ENCODE measurements at places on chromosomes 2 and 18.

DNA sequence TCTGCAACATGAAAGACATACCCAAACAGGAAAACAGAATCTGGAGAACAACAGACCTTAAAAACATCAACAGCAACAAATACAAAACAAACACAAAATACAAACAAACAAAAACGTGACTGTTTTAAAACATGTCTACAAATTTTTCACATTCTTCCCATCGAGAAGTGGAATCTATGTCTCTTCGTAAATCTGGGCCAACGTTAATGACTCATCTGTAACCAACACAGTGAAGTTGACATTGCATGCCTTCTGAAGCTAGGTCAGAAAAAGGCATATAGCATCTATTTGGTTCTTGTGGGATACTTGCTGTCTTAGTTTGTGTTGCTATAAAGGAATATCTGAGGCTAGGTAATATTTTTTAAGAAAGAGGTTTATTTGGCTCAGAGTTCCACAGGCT lies 269.0 kb upstream of the FBXO11 start:
- DNase-seq = no peak

DNA sequence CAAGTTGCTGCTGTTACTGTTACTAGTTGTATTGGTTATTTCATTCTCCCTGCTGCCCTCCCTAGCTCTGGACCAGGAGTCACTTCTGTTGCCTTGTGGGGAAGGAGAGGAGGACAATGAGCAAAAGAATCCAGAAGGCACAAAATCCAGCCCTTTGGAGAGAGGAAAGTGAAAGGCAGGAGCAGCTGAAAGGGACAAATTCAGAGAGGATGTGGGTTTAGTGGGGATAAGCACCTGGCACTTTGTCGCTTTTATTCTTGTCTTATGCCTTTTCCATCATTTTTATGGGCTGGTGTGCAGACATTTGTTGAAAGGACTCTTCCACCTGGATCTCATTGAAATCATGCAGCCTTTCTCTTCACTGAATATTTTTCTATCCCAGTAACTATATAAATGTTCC lies 24.3 kb upstream of the LTBP1 start:
- DNase-seq = no peak

GRCh38 chr2:157334797-157335196 lies 9.2 kb upstream of the ERMN start:
- no peak for DNase-seq

DNA sequence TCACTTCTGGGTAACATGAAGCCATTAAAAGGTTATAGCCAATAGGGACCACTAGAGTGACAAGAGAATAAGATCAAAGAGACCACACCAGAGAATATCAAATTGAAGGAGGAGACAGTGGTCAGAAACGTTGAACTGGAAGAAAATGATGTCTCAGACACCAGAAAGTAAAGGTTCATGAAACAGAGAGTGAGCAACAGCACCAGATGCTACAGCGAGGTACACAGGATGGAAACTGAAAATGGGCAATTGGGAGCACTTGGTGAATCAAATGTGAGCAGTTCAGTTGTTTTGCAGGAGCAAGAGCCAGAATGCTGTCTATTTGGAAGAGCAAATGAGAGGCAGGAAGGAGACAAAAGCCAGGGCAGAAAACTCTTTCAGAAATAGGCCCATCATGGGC lies 162.6 kb downstream of the SS18 start:
- DNase-seq = no peak

DNA sequence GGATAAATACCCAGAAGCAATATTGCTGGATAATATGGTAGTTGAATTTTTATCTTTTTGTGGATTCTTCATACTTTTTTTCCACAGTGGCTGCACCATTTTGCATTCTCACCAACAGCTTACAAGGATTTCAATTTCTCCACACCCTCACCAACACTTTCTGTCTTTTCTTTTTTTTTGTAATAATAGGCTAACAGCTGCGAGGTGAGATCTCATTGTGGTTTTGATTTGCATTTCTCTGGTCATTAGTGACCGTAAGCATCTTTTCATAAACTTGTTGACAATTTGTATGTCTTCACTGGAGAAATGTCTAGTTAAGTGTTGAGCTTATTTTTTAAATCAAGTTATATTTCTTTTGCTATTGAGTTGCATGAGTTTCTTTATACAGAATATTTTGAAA lies 17.6 kb upstream of the SLC9A2 start:
- DNase-seq = no peak

- DNase-seq = no peak
These were observed 172.0 kb downstream of the SRBD1 start for GRCh38 chr2:45438872-45439665.

DNA sequence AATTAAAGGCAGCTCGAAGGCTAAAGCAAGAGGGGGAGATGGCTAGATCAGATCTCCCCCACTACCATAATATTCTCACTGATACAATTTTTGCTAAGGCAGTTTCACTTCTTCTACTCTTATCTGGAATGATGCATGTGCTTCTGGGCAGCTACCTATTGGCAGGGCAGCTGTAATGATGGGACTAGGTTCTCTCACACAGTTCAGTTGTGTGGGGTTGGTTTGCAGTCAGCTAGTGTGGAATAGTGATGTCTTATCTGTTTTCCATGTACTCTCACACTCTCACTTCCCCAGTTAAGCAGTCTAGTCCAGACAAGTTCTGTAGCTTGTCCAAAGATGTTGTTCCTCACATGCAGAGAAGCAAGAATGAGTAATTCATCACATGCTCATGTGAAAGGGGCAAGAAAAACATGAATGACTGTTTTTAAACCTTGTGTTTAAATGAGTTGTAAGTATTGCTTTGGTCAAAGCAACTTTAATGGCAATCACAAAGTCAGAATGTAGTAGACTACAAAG lies 836.1 kb downstream of the CBLN2 start:
- DNase-seq = no peak

DNA sequence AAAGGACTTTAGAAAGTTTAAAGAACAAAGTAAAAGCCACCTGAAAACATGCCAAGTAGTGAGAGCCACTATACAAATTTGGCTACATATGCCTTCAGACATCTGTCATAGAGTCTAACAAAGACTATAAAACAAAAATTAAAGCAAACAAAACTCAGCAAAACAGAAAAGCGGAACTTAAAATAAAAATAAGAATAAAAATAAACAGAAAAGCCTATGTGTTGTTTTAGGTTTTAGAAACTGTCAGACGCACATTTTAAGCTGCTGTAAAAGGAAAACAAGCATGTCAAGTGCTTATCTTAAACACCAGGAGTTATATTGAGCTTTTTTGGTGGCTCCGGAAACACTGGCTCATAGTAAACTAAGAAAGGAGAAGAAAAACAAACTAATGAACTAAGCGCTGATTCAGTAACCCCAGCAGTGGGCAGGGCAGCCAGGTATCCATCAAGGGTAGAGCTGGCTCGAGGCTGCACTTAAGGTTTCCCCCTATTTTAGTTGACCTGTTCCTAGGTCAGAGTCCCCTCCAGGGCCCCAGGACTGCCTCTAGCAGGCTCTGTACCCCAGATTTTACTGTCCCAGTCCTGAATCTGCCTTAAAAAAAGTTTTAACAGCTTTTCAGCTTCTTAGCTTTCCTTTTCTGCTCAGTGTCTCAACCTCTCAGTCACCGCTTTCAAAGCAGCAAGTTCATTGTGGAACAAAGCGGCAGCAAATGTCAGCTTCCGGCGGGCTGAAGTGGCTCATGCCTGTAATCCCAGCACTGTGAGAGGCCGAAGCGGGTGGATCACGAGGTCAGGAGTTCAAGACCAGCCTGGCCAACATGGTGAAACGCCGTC lies 15.4 kb upstream of the RMC1 start:
- DNase-seq = peak; percentile 28

DNA sequence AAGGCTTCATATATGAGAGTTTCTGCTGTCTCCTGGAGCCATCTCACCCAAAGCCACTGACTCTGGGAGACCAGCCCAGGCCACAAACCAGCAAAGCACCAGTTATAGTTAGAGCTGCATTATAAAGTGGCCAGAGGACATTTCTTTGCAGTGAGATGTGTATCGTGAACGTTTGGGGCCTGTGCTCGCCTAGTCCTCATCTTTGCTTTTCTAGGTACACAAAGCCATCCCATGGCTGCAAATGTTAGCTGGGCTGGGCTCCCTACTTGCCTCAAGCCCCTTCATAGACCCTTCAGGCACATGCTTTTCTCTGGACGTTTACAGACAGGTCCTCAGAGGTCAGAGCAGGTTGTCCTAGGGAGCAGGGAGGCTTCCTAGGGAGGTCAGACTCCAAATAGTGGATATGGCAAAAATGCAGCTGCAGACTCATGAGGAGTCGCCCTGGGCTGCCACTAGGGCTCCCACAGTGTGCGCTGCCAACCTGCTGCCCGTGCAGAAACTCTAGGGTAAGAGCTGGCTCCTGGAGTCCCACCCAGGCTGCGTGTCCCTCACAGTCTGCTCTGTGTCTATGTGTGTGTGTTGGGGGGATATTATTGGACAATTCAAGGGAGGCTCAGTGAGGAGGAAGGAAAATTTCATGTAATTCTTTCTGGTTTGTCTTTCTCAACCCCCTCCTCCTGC lies 141.0 kb downstream of the RPIA start:
- DNase-seq = no peak

DNA sequence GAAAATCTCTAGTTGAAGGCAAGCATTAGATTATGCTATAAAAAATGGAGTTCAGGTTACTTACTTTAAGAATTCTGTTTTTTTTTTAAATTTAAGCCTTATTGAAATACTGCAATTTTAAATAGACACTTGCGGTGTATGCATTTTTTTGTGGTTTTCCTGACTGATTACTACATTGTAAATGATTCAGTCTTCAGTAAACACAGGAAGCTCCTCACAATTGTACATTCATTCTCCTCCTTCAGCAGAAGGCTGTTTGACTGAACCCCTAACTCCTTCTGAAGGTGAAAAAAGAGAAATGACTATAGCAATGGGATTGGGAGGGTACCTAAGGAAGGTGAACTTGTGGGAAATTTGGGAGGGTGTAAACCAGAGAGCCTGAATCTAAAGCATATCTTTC lies 136.1 kb downstream of the GCA start:
- no peak for DNase-seq

DNA sequence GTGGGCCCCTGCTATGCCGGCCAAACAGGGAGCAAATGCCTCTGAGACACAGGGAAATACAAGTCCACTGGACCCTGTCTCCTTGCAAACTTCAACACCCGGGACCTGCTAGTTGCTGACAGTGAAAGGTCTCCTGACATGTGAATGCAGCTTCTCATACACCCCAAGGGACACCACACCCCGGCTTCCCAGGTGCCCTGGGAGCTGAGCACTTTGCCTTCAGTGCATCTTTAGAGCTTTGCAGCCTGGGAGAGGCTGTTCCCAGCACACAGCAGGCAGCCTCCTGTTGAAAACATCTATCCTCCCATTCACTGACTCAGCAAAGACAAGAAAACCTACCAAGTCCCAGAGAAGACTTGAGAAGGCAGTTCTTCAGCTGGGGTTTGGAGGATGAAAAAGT lies 143.4 kb downstream of the COL6A3 start:
- DNase-seq = no peak

DNA sequence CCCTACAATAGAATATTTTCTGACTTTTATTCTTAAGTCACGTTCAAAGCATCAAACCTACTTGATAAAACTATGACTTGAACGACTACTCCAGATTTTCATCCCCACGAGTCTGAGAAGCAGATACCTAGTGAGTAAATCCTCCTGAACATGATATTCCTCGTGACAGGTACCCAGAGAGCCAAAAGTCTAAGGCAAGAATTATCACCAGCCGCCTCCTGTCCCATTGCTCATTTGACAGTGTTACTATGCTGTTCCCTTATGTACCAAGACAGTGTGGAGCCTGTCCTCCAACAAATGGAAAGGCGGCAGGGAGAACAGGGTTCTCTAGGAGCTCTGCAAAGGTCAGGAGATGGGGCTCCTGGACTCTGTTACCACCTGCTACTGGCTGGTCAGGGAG lies 8.3 kb upstream of the ALPK2 start:
- DNase-seq = no peak

Data from HEK293T (cell line).